ENCODE measurements at places on chromosomes 12 and 14.

DNA sequence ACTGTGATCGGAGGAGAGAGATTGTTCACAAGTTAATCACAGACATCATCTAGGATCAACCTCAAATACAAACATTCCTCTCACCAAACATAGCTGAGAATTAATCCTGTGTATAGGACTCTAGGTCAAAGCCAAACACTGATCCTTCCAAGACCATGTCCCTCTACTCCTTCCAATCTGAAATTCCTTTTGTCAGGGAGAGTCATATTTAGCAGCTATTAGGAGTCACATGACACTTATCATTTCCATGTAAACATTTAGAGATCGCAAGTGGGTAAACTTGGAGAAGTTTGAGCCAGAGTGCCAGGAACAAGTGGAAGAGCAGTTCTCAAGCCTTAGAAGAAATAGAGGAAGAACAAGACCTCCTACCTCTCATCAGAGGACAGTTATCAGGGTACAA is 13.5 kb downstream of the OR2AP1 start:
- no peak for DNase-seq

- DNase-seq, result no peak
These were observed 57.9 kb downstream of the ZFYVE21 start for GRCh38 chr14:103773521-103773920.

DNA sequence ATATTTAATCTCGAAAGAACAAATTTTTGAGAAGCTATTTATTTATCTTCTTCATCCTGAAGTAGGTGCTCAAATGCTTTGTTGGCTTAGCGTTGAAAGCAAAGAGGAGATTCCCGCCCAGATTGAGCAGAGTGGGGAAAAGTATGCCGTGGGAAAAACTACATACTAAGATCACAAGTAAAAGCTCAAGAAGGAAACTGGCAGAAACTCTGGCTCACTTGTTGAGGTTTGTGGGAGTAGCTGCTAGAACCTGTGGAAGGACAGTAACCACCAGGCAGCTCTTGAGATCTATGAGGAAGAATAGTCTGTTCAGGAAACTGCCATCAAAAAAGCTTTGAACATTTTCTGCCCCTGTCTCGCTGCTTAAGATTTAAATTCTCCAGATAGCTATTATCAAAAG is 3.9 kb downstream of the MYRFL start:
- no peak for DNase-seq

- no peak for DNase-seq
These were observed 23.0 kb upstream of the NRDE2 start for GRCh38 chr14:90354551-90355298.

GRCh38 chr14:54667026-54667744 is 100.3 kb downstream of the SAMD4A start:
- DNase-seq, result no peak

- no peak for DNase-seq
These were observed 5.5 kb upstream of the SERPINA11 start for GRCh38 chr14:94458096-94458495.

GRCh38 chr14:75234173-75235115 is 44.2 kb upstream of the FOS start:
- no peak for DNase-seq

DNA sequence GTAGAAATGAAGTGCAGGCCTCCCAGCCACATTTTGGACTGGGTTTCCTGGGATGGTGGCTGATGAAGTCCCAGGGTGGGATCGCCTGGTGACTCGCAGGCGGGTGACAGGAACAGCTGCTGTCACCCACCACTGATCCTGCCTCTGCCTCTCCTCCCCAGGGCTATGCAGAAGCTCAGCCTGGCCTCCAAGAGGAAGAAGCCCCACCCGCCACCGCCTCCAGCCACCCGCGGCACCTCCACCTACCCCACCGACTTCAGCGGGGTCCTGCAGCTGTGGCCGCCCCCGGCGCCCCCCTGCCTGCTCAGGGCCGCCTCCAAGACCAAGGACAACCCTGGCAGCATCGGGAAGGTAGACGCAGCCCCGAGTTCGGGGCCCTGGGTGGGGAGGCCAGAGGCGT is 28.3 kb downstream of the KIF26A start:
- no peak for DNase-seq

- no peak for DNase-seq
These were observed 85.7 kb downstream of the PAPOLA start for GRCh38 chr14:96587823-96588385.

GRCh38 chr12:93006471-93007208 is 77.5 kb upstream of the EEA1 start:
- no peak for DNase-seq

DNA sequence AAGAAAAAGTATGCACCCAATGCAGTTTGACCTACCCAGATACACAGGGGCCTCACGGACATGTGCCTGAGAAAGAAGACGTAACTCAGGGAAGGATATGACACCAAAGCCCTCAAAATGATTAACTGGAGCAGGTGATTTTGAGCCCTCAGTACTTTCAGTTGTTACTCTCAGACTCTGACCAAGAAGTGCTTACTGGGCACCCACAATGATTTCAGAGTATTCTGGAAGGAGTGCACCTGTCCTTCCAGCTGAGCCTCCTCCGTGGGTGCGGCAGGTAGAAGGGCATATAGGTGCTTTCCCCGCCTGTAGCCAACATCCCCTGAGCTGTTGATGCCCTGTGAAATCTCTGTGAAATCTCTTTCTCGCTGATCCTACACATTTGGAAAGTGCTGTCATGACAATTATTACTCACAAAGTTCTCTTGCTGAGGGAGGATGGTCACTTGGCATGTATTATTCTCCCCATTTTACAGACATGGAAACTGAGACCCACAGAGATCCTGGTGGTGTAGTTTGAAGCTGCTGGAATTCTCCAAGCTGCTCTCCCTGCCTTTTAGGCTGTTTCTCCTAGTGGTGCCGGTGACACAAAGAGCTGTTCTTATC is 154.3 kb upstream of the CCND2 start:
- DNase-seq, result peak; percentile 41

- DNase-seq, result no peak
These were observed 41.2 kb downstream of the DGLUCY start for GRCh38 chr14:91154851-91155625.

DNA sequence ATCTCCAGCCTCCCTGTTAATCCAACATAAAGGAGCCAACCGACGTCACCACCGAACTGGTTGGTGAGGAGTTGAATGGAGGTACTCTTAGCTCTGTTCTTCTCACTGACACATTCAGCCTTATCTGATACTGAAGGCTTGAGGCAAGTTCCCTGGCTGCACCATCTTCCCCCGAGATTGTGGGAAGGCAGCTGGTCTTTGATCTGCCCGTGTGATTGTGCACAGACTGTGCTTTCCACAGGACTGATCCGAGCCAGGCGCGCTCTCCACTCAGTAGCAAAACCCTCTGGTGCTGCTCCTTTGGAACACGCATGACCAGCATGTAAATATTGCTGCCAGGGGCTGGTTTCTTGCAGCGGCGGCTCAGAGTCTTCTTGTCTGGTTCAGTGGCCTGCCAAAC is 30.1 kb upstream of the DLK1 start:
- DNase-seq, result no peak

Measured in stimulated activated CD4-positive, alpha-beta T cell treated with anti-CD3 and anti-CD28 coated beads, Interleukin-1b, Interleukin-23, amount 100 ng/mL, for 24 hours (primary cell).